AG08396 (cell line): ENCODE measurements at places on chromosomes 3 and 15.
A peak's percentile ranks its signal among the peaks of the same experiment; 100 is the strongest.

GRCh38 chr3:114732353-114732752 lies 414.7 kb downstream of the ZBTB20 start:
- no peak for DNase-seq

GRCh38 chr3:14429237-14429636 lies 26.8 kb downstream of the SLC6A6 start:
- DNase-seq, result no peak

DNA sequence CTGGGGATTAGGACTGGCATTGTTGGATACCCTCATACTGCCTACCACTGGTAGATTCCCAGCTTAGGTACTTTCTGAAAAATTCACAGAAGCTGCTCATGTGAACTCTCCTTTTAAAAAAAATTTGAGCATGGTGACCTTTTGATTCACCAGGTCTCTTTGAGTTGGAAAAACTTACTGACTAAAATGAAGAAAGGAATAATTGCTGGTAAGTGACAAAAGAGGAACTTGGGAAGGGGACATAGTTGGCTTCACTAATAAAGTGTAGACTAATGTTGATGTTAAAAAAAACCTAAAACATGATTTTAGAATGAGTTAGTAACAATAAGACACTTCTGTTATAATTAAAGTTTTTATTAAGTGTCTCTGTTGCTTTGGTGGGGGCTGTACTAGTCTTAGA lies 8.6 kb downstream of the VPS8 start:
- no peak for DNase-seq

- no peak for DNase-seq
These were observed 563.3 kb upstream of the GOLIM4 start for GRCh38 chr3:168659015-168659414.

DNA sequence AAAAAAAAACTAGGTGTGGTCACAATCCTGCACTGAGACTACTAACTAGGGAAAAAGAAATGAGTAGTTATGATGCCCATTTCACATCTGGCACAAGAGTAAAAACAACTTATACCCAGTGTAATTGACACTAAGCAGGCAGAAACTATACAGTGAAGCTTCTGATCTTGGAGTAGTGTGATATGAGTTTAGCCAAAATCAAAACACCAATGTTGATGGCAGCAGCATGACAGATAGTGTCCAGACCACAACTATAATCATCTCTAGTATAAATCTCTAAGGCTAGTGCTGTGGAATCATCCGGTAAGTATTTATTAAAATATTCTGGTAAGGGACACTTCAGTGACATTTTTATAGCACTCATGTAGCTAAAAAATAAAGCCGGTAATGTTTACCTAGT lies 108.5 kb upstream of the EPHA6 start:
- DNase-seq, result no peak

GRCh38 chr3:64691051-64691450 lies 3.3 kb upstream of the ADAMTS9 start:
- DNase-seq, result no peak

DNA sequence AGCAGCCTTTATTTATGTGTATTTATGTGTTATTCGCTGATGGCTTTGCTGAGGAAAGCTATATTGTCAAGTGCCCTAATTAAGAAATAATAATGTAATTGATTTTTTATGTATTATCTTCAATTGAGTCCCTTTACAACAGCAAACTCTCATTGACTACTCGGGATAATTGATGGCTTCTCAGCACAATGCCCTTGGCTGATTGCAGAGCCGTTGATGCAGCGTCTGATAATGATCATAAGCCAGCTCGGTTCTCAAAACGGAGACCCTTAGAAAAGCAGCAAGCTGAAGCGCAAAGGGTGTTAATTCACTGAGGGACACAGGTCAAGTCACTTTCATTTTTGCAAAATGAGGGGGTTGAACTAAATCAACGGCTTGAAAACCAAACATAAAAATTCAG lies 357.1 kb upstream of the KCNH8 start:
- no peak for DNase-seq

DNA sequence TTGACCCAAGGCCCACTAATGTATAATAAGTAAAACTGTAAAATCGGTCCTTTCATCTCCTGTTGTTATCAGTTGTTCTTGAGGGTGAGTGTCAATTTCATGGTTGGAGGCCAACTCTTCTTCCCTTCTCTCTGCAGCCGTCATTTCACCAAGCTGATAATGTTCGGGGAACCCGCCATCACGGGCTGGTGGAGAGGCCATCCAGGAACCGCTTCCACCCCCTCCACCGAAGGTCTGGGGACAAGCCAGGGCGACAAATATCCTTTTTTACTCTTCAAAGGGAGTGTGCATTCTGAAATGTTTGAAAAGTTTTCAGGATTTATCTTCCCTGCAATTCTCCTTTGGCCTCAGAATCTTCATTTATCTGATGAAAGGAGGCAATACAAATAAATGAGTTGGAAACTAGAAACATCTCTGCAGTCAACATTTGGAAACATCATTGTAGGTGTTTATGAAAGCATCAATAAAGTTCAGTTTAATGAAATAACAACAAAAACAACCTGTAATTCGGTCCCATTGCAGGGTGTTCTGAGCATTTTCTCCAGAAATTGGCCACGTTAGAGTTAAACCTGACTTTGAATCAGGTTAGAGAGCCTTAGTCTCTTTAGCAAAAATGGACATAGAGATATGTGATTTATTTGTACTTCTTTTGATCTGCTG lies 63.9 kb downstream of the CRTC3 start:
- no peak for DNase-seq

GRCh38 chr3:44924457-44925084 lies 50.2 kb downstream of the TGM4 start:
- DNase-seq, result no peak

DNA sequence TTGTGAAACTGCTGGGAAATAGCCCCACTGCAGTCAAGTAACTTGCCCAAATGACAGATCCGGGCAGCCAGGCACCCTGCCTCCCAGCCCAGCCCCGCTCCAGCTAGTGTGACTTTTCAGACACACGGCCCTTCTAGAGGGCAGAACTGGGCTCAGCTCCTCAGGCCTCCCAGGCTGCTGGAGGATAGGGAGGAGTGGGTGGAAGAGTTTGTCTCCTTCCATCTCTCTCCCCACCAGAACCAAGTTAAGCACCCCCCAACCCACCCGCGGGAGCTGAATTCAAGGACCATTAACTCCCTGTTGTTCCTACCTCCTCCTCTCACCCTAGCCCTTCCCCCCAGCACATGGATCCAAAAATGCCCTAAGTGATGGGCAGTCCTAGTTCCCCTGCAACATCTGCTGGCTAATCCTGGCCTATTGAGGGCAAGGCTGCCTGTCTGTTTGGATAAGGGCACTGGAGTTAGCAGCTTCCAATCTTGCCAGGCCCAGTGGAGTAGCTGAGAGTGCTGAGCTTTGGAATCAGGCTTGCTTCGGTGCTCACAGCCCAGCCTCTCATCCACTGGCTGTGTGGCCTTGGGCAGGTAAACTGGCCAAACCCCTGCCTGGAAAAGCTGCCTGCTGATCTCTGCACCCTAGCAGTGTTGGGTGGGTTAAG lies 3.1 kb downstream of the CCDC33 start:
- no peak for DNase-seq

DNA sequence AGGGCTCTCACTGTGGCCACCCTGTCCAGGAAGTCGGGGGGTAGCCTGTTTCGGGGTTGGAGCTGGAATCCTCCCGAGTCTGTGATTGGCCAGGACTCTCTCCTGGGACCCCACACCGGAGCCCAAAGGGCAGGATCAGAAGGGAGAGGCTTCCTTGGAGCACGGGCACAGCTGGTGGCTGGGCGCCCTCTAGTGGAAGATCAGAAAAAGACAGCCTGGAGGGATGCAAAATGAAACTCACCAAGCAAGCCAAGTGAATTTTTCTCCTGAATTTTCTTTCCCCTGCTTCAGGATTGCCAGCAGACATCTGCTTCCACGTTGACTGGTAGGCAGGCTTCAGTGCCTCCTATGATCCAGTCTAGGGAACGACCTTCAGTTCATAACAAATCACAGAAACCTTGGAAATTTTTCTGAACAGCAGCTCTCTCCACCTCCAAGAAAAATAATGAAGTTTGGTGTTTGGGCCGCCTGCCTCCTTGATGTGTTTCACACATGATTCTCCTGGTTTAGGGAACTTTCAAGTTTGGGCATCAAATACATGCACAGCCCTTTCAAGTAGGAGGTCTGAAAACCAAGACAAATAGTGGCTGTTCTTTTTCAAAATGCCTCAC lies 224.6 kb downstream of the VPS13C start:
- DNase-seq, result peak; percentile 80

DNA sequence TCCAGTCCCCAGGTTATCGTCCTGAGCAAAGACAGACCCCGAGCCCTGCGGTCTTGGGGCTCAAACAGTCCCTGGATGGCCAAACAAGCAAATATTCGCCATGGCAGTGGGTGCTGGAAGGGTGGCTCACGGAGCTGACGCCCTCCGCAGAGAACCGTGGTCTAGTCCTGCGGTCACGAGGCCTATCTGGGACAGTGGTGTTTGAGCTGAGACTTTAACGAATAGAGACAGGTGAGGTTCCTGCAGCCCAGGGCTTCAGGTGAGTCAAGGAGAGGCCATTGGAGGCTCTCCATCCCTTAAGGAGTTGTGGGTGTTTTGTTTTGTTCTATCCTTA lies 399 bp upstream of the SUCLG2 start:
- no peak for DNase-seq

GRCh38 chr3:71478568-71478967 lies 105.0 kb downstream of the FOXP1 start:
- peak; percentile 23 for DNase-seq

- no peak for DNase-seq
These were observed 127.5 kb downstream of the SNRK start for GRCh38 chr3:43413676-43414368.

GRCh38 chr15:83320844-83321243 lies 36.4 kb upstream of the BNC1 start:
- no peak for DNase-seq

DNA sequence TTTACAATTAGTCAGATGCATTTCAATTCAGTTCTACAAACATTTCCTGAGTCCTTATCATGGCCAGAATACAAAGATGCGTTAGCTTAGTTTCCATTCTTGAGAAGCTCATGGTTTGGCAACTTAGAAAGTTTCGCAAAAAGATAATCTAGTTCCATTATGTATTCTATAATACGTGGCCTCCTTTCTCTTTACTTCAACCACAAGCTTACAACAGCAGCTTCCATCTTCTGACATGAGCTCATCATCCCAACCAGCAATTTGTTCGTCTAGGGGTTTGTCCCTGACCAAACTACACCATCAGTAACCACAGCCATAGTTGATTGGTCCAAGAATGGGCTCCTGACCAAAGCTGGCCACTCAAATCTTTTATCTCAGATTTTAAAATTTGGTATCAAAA lies 267.6 kb upstream of the TBC1D5 start:
- no peak for DNase-seq

GRCh38 chr3:8663177-8664061 lies 18.8 kb upstream of the SSUH2 start:
- peak; percentile 71 for DNase-seq

- DNase-seq, result no peak
These were observed 5.4 kb downstream of the CLN6 start for GRCh38 chr15:68224108-68224507.

- no peak for DNase-seq
These were observed 195.0 kb upstream of the EPHA3 start for GRCh38 chr3:88912294-88912877.

GRCh38 chr3:184543256-184543655 lies 18.3 kb upstream of the EPHB3 start:
- no peak for DNase-seq

GRCh38 chr15:36335224-36335623 lies 244.2 kb upstream of the CDIN1 start:
- DNase-seq, result no peak

DNA sequence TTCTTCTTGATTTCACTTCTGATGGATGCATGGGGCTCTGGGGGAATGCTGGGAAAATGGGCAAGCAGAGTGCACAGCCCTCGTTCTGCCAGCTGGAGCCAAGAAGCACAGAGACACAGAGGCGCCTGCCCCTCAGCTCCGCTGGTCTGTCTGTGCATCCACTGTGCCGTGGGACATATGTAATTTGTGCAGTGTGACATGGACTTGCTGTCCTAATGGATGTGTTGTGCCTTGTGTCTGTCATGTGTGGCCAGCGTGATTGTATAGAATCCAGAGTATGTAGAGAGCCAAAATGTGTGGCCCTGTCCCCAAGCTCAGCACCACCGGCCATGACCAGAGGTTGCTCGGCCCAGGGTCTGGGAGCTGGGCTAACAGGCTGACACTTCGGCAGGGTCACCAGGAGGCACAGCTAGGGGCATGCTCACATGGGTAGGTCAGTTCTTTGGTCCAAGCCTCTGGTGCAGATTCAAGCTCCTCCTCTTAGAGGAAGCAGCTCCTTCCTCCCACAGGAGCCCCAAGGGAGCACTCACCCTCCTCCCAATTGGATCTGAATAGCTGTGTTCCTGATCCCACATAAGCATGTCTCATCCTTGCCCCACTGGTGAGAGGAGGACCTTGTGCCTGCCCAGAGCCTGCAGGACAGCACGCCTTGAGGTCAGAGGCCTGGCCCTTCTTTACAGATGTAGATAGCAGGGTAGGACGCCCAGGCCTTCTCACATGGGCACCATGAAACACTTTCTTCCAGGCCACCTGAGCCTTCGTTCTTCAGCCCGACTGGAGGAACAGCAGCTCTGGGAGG lies 100.8 kb upstream of the ABHD17C start:
- no peak for DNase-seq

GRCh38 chr3:55668359-55668758 lies 181.3 kb upstream of the WNT5A start:
- no peak for DNase-seq

DNA sequence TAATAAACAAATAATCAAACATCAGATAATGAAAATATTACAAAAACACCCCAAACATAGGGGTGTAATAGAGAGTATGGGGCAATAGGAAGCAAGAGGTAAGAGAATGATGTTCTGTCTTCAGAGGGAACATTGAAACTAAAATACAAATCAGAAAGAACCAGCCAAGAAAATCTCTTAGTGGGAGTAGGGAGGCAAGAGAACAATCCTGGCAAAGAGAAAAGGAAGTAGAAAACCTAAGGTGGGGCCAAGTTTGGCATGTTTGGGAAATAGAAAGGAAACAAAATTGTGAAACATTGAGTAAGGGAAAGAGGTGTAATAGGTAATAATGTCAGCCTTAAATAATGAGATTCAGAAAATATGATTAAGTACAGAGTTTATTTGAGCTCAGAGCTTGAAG lies 467.1 kb downstream of the RBMS3 start:
- no peak for DNase-seq

DNA sequence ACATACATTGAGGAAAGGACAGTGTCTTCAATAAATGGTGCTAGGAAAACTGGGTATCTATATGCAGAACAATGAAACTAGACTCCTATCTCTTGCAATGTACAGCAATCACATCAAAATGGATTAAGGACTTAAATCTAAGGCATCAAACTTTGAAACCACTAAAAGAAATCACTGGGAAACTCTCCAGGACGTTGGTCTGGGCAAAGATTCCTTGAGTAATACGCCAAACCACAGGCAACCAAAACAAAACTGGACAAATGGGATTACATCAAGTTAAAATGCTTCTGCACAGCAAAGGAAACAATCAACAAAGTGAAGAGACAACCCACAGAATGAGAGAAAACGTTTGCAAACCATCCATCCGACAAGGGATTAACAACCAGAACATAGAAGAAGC lies 14.5 kb downstream of the LAMP3 start:
- DNase-seq, result no peak
